CD4-positive, alpha-beta T cell treated with Interleukin-2 at 100 ng/mL for 4 hours (primary cell): ENCODE measurements at places on chromosomes 16 and 17.

DNA sequence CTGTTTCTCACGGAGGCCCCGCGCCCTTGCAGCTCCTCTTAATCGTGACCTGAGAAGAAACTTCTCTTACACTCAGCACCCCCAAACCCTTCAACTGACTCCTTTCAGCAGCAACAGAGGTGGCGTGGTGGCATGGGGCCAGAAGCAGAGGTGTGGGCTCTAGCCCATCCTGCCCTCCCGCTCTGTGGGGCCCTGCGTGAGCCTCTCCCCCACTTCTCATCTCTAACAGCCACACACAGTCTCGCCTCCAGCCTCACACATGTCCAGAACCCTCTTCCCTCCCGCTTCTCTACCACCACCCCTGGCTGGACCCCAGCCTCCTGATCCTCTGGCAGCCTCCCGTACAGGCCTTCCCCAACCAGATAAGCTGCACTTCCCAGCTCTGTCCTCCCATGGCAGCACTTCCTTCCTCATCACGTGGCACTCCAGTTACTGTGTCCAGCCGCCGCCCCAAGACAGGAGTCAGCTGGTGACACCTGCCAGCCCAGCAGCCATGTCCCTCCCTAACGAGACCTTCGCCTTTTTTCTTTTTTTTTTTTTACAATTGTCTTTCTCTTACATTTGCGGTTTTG, 30.5 kb downstream of the NSMCE1 start:
- no peak for DNase-seq

- DNase-seq: no peak
These were observed 24.0 kb downstream of the USP31 start for GRCh38 chr16:23125277-23125676.

DNA sequence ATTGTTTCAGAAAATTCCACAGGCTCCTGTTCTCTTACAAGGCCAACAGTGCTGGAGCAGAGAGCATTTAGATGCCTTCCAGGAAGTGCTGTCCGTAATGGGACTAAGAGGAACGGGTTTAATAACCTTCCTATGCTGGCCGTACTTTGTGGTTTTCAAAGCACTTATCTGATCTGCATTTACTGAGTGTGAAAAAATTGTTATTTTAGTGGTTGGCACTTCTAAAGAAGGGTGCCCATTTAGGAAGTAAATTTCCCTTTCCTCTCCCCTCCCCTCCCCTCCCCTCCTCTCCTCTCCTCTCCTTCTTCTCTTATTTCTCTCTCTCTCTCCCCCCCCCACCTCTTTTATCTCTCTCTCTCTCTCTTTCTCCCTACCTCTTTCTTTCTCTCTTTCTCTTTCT, 72.0 kb upstream of the DNAJA2 start:
- DNase-seq: no peak

DNA sequence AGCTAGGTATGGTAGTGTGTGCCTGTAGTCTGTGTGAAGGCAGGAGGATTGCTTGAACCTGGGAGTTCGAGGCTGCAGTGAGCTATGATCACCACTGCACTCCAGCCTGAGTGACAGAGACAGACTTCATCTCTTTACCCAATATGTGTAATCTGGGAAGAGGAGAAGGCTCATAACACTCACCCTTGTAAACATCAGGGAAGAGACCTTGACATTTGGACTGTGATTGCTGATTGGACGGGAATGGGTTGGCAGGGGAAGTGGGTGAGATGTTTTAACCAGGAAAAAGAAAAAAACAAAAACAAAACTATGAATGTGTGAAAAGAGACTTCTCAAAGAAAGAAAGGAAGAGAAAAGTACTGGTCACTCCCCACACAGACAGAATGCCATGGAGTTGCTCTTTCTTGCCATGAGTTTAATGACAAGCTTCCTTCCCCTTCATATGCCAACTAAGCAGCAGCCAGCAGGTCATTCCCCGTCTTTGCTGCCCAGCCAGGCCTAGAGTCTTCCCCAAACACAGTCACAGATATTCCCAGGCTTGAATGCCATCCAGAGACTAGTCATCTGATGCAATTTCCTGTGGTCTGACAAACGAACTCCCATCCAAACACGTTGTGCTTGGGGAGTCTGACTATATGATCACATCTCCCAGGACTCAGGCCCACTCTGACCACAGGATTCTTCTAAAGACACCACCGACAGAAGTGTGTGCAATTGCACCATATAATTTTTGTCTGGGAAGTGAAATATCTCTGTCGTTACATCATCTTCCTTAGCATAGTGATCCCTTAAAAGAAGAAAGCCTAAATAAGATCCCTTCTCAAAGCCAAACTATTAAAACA, 3.6 kb upstream of the XAF1 start:
- no peak for DNase-seq

DNA sequence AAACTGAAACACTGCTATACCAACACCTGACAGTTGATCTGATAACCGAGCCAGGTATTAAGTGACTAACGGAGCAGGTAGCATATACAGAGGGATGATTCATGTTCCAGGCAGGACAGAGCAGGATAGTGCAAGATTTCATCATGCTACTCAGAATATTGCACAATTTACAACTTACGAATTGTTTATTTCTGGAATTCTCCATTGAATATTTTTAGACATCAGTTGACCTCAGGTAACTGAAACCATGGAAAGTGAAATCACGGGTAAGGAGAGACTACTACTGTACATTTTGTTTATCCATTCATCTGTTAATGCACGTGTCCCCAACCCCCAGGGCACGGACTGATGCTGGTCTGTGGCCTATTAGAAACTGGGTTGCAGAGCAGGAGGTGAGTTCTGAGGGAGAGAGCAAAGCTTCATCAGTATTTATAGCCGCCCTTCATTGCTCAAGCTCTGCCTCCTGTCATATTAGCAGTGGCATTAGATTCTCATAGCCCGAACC, 14.5 kb upstream of the PPM1E start:
- no peak for DNase-seq

- DNase-seq: no peak
These were observed 201.7 kb upstream of the NLRP1 start for GRCh38 chr17:5785867-5786509.

DNA sequence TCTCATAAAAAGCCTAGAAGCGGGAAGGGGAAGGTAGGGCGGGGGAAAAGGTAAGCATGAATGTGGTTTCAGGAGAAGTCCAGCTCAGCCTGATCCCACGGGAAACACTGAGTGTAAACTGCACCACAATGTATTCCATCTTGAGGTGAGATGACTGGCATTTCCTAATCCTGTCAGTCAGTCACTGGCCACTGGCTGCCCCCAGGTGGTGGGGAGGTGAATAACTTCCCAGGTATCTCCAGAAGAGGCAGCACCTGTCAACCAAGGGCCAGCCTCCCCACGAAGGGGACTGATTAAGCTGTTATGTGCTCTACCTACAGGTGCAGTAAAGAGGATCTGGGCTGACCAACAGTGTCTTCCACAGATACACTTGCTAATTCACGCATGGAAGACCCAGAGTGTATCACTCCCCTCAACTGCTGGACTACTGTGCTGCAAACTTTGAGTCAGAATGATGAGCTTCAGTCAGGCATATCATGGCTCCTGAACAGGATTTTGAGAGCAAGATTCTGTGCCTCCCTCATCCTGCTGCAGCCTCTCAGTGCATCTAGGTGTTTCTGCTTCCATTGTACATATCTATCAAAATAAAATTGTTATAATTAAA, 108.5 kb upstream of the CCL2 start:
- peak; percentile 36 for DNase-seq

DNA sequence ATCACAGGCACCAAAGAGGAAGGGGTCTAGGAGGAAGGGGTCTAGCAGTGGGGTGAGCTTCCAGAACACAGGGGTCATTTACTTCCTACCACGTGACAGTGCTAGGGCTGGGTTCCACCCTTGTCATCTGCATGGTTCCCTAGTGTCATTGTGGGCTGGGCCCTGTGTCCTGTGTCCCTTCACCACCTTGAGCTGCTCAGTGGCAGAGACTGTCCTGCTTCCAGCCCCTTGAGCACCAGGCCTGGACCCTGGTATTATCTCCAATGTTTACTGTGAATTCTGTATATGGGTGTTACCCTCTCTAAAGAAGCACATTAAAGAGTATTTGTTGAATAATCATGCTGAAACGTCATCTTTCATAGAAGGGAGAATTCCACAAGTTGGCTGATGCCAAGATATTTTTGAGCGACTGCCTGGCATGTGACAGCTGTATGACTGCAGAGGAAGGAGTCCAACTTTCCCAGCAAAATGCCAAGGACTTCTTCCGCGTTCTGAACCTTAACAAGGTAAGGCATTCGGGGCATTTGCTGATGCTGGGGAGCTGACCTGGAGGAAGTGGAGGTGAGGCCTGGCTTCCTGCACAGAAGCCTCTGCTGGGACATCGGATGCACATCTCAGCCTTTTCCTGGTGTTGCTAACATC, 5.5 kb downstream of the NARF start:
- no peak for DNase-seq

DNA sequence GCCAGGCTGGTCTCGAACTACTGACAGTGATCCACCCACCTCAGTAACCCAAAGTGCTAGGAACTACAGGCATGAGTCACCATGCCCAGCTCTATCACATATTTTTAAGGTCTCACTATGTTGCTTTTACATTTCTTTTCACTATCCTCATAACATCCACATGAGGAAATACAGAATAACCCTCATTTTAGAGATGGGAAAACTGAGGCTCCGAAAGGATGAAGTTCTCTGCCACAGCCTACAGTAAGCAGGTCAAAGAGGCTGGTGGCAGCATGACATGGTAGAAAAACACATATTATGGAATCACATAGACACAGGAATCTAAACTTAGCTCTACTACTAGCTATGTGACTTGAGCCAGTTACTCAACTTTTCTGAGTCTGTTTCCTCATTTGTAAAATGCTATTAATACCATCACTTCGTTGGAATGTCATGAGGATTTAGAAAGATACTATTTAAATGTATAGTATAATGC, 32.2 kb downstream of the APPBP2 start:
- no peak for DNase-seq

DNA sequence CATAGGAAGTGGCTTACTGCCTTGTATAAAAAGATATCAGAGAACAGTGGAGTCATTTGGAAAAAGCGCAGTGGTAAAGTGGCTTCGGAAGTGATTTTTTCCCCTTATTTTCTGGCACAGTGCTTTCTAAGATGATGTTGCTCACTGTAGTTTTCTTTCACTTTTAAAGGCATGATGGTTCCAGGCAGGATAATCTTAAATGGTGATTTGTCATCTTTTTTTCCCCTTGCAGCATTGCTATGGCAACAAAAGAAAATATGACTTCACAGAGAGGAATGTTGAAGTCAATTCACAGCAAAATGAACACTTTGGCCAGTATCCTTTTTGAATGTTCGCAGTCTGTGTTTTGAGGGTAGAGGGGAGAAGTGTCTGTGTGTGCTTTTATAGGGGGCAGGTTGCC, 42.5 kb downstream of the GOSR1 start:
- no peak for DNase-seq

DNA sequence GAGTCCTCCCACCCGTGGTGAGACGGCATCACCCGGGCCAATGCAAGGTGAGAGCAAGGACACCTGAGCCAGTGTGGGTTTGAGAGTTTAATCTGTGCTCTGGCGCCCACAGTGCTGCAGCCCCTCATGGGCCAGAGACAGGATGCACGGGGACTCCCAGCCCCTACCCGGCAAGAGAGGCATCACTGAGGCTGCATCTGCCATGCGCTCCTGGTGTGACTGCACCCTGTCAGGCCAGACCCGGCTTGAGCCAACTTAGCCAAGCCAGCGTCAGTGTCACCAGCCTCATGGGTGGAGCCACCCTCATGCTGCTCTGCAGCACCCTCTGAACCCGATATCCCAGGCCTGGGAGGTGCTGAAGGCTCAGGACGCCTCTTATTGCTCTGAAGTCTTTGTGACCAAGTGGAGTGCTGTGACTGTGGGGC, 1.3 kb upstream of the BRICD5 start:
- DNase-seq: no peak

- no peak for DNase-seq
These were observed 9.3 kb downstream of the C16orf90 start for GRCh38 chr16:3485821-3486505.

DNA sequence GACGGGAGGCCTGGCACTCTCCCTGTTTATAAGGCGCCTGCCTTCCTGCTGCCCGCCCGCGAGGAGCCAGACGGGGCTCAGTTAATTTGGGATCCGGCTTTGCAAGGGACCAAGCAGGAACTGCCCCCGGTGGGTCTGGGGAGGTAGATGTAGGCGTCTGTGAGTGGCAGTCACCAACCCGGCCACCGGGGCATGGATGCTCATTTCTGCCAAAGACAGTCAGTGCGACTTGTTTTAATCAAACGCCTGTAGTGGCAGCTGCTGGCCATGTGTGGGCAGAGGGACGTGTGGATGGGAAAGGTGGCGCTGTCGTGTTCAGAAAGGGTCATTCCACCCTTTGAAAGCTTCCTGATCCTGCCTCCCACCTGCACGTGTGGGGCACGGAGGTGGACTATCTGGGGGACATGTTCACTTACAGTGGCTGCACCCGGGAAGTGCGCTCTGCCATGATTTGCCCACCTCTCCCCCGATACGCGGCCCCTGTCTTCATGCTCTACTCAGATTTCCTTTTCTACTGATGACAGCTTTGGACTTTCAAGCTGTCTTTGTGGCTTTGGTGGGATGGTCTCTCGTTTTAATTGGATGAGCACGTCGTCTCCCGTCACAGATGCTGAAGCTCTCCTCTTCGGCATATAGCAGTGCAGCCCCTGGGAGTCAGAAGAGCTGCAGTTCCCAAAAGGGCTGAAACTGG, 60.3 kb upstream of the CIBAR2 start:
- DNase-seq: no peak

- no peak for DNase-seq
These were observed 1.2 kb downstream of the EVI2A start for GRCh38 chr17:31320241-31320640.

DNA sequence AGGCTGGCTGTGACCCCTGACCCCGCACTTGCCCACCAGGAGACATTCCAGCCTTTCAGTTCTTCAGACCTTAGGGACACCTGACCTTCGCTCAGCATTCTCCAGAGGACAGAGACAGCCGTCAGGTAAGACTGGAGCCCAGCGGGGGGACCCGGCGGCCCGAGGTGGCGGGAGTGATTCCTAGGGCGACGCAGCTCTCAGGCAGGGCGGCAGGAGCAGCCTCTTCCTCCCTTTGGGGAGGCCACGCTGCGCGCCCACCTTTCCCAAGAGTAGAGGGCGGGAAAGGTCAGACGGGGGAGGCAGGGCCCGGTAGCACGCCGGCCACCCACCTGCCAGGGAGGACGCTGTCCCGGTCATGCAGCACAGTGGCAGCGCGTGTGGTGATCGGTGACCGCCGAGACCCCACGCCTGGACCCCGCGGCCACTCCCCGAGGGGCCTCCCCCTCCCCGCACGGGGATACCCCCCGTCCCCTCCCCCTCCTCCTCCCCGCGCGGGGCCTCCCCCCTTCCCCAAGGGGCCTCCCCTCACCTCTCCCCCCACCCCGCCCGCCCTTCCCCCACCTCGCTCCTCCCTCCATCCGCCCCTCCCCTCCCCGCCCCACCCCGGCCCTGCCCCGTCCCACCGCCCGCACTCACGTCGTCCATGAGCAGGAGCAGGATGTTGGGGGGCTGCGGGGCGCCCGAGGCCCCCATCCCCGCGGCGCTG, 472 bp downstream of the GALNS start:
- DNase-seq: no peak

GRCh38 chr16:5041600-5042133, 7.9 kb upstream of the NAGPA start:
- DNase-seq: no peak
